Forelimb muscle (tissue), 1 donor: ENCODE measurements at places on chromosomes 2 and 18.

DNA sequence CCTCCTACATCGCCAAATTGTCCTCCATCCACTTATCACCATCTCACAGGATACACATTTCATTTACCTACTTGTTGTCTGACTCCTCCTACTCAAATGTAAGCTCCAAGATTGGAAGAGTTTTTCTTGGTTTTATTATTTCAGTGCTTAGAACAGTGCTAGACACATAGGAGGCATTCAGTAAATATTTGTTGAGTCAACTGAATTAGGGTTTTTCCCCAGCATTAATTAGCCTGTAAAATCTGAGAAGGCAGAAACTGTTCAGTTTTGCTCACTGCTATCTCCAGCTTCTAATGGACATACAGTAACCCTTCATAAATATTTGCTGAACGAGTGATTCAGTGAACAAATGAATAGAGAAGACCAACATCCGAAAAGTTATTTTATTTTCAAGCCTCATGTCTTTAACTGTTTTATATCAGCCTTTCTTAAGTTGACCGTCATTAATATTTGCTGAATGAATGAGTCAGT is 800 bp downstream of the TTC21B start:
- DNase-seq: no peak

DNA sequence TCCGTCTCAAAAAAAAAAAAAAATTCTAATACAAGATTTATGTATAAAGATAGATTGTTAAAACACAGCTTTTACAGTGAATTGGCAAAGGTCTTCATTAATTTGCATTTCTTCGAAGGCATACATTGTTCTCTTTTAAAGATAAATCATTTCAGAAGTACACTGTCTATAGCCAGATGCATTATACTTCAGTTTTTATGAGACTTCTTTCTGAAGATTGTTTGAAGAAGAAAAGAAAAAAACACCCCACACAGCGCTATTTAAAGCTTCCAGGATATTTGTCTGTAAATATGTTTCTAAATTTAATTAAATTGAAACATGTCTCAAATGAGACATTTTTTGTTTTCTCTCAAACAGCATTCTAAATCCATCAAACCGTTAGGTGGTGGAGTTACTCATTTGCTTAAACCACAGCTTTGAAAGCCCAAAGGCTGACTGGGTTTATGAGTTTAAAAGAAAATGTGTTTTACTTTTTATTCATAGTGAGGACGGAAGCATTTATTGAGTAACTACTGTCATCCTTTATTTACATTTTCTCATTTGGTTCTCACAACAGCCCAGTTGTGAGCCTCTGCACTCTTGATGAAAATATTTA is 42.4 kb upstream of the C1GALT1C1L start:
- no peak for DNase-seq

DNA sequence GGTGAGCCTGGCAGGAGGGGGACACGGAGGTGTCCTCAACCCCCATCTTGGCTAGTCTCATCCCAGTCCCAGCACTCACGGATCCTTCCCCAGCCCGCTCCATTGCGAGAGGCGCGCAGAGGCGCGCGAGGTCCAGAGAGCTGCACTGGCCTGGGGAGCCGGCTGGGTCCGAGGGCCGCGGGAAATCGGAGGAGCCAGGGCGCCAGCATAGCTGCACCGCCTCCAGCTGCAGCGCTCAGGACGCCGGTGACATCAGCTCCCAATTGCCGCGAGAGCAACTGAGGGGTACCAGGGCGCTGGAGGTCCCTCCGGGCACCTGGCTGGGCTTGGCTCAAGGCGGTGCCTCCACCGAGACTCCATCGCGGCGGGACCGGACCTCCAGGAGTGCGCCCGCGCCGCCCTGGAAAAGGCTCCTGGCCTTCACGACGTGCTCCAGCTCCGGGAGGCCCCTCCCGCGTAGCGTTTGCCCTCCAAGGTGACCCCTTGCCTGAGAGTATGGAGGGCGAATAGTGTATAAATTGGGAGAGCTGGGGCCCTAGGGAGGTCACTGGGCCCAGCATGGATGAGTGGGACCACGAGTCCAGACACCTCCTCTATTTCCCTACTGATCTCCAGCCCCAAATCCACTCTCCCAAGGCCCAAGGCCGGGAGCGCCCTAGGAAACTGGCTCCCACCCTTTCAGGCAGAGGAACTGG is 5.5 kb downstream of the RTKN start:
- no peak for DNase-seq

DNA sequence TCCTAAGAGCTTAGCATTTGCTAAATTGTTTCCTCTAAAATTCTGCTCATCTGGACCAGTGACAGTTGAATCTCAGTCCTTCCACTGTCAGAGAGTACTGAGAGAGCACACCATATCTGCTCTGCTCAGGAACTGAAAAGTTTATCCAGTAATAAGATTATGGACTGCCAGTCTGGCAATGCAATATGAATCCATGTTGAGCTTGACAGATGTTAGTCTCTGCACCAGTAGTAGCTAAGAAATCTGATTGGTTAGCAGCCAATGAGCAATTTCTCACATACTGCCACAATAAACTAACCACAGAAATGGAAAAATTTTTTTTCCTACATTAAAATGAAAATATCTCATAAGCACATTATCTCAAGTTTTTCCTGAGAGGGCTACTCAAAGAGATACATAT is 2.3 kb downstream of the PRKD3 start:
- DNase-seq: no peak

DNA sequence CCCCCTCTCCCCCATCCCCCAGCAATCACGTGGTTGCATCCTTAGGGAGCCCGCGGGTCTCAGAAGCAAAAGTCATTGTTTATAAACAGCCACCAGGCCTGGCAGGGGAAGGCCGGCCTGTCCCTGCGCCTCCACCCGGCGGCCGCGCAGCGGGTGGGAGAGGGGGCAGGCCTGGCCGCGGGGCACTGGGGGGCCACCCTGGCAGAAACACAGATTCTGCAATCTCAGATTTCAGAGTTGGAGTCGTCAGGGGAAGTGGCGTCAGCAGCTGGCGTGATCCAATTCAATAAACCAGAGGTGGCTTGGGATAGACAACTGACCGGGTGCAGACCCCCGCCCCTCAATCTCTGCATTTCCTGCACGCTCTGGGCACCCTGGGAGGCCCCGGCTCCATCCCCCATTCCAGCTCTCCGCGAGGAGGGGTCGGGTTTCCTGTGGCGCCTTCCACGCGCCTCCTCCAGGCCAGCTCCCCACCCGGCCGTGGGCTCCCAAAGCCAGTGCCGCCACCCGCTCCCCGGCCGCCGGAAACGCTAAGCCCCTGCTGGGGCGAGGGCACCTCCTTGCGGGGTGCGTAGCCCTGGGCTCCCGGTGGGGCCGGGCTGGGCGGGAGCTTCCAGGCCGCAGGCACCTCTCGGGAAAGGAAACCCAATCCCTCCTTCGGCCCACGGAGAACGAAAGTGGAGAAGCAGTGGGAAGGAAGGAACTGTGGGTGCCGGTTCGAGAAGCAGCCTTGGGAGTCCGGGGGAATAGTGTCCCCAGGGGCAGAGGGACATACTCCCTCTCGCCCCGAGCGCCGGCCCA is 1.1 kb downstream of the BIN1 start:
- no peak for DNase-seq

DNA sequence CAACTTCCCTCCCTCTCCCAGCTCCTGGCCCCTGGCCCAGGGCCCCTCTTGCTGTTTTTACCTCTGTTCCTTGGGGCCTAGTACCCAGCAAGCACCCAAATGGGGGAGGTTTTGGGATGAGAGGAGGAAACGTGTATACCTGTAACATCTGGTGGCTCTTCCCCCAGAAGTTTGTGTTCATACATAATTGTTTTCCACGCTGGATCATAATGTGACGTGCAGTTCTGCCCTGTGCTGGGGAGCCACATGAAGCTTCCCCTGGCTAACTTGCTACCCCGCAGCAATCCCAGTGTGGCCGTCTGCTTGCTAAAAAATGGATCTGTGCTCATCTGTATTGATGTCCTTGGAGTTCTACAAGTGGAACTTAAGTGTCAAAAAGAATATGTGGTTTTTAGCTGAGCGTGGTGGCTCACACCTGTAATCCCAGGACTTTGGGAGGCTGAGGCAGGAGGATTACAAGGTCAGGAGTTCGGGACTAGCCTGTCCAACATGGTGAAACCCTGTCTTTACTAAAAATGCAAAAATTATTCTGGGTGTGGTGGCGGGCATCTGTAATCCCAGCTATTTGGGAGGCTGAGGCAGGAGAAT is 36.5 kb downstream of the ANO7 start:
- no peak for DNase-seq

DNA sequence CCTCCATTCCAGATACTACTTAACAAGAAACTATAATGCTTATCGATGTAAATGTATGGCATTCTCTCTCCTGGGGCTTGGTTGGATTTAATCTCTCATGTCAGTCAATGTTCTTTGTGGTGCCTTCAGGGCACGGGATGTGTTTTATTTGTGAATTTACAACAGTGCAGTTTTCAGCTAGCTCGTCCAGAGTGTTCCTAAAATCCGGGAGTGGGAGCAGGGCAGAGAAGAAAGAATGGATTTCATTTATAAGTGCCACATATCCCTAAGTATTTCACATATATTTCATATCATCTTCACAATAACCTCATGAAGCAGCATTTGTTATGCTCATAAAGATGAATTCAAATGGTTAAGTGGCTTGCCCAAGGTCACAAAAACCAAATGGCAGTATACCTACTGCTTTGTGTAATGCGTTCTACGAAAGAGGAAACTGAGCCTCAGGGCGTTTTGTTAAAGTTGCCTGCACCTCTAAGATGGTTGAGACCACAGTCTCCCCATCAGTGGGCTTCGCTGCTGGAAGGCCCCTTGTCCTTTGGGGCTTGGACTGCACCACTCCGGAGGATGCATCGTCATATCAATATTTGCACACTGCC is 134.7 kb upstream of the MGAT5 start:
- DNase-seq: no peak

DNA sequence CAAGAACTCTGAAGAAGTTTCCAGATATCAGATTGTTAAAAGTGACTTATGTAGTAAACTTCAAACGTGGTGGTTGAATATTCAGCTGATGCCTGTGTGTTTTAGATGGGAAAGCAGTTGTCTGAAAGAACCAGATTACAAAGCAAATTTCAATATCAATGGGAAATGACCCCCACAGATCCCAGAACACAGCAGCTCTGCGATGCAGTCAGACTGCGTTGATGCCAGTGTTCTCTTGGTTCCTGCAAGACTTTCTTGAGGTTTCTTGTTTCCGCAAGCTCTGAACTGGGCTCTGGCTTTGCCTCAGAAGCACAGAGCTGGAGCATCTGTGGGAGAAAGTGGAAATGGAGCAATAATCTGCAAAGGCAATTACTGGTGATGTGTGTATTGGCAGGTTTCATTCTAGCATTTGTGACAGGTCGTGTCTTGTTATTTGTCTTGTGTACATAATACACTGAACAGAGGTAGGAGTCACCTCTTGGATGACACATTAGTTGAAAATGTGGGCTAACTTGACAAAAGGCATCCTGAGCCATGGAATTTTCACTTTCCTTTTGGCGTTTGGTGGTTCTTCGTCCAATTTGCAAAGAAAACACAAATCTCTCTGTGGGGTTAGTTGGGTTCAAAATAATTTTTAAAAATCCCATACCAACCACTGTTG is 10.8 kb upstream of the LYPD6B start:
- DNase-seq: no peak

DNA sequence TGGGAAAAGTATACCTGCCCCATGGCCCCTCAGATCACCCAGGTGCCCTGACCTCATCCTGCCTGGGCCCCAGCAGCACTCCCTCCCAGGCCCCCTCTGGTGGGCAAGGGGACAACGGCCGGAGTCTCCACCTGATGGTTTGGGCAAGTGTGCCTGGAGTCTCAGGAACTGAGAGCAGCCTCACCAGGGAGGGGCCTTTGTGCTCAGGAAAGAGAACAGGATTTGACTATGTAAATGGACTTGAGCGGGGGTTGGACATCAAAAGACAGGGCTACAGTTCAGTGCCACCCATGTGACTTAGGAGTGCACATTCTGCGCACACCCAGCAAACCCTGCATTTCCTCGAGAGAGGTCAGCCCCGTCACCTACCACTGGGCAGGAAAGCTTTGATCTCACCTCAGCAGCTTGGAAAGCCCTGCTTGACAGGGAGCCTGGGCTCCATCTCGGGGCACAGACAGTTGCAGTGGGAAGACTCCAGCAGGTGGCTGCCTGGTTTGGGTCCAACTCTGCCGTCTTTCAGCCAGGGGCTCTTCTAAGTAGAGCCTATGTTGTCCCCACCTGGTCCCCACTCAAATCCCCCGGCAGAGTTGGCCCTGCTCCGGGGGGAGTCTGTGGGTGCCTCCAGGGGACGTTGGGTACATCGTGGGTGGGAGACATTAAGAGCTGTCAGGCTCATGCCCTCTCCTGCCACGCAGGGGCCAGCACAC is 3.3 kb downstream of the INPP5D start:
- no peak for DNase-seq

GRCh38 chr2:173051463-173052215 is 24.0 kb upstream of the MAP3K20 start:
- no peak for DNase-seq

DNA sequence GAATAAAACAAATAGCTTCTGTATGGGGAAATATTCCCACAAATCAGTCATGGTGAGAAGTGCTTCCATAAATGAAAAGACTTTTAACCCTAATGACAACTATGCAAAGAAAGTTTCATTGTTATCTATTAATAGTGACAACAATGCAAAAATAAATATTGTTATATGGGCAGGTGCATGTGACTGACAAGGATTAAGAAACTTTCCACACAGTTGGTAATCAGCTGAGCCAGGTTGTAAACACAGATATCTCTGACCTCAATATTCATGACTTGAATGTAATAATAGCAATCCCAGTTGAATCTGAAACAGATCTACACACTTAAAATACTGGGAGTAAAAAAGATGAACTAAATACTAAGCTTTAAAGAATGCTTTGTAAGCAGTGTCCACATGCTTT is 517.0 kb upstream of the SOX11 start:
- no peak for DNase-seq

GRCh38 chr2:53536583-53537361 is 230.8 kb upstream of the CHAC2 start:
- no peak for DNase-seq

DNA sequence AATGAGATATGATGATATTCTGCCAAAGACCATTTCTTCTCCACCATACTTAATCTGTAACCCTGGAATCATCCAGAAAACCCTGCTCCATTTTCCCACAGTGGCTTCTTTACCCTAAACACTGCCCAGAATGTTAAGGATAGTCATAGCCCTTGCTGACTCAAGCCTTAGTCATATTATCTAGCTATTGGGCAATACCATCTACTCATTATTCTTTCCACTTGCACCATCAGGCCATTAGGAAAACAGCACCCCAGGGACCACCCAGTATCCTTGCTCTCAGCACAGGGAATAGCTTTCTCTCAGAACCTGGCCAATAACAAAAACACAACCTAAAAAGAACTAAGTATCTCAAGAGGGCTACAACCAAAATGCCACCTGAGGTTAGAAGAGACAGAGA is 445.7 kb upstream of the SLC14A2 start:
- DNase-seq: no peak

DNA sequence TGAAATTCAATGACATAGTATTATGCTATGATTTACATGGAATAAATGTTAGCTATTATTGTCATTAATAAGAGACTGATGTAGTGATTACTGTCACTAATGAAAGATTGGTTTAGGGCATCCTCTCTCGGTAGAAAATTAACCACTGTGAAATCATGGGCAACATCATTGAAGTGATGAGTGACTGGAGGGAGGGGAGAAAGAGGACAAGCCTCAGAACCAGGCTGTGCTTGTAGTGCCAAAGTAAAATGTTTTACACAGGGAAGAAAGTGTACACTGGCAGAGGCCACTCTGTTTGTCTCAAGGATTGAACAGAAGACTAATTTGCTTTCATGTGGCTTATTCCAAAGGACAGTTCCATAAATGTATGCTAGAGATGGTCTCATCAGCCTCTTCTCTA is 456.2 kb upstream of the TCF4 start:
- DNase-seq: no peak
